HS-5 (cell line): ENCODE measurements at places on chromosomes 12 and 14.
A peak's percentile ranks its signal among the peaks of the same experiment; 100 is the strongest.

DNA sequence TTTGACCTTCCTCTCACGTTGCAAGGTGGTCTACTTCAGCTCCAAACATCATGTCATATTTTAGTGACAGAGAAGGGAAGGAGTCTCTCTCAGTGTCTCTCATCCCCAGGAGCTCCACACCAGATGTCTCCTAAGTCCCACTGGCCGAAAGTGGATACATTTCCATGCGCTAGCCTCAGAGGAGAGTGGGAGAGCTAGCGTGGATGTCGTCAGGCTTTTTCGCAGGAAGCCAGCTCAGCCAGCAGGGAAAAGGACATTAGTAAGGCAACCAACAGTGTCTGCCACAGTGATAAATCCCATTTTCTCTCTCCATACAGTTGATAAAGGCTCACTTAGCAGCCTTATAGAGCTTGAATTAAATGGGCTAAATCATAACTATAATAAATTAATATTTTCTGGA lies 155.7 kb downstream of the PELI2 start:
- no peak for DNase-seq

GRCh38 chr12:108403952-108404351 lies 64.8 kb upstream of the CMKLR1 start:
- no peak for DNase-seq

- no peak for DNase-seq
Observed at GRCh38 chr14:43914041-43914693, 592.9 kb downstream of the FSCB start.

- DNase-seq, result no peak
Observed at GRCh38 chr12:46468160-46468559, 95.6 kb upstream of the SLC38A2 start.

DNA sequence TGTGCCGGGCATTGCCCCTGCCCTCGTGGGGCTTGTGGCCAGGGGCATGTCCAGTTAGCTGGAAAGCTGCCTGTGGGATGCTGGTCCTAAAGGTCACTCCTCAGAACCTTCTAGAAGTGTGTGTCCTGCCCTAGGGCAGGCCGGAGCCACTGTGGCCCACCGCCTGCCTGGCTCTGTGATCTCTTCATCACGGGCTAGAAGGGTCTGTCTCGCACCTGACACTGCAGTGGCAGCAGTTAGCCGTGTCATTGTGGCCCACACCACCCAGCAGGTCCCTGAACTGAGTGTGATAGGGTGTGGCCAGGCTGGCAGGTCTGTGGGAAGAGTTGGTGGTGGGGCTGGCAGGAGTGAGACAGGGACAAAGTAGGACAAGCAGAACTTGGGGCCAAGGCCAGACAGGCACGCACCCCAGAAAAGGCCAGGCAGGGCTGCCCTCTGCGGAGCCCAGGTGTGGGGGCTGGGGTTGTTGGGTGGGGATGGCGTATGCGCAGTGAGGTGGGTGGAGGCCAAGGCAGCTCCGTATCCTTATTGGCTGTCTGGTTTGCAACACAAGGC lies 41.2 kb downstream of the ADGRD1 start:
- DNase-seq, result no peak

DNA sequence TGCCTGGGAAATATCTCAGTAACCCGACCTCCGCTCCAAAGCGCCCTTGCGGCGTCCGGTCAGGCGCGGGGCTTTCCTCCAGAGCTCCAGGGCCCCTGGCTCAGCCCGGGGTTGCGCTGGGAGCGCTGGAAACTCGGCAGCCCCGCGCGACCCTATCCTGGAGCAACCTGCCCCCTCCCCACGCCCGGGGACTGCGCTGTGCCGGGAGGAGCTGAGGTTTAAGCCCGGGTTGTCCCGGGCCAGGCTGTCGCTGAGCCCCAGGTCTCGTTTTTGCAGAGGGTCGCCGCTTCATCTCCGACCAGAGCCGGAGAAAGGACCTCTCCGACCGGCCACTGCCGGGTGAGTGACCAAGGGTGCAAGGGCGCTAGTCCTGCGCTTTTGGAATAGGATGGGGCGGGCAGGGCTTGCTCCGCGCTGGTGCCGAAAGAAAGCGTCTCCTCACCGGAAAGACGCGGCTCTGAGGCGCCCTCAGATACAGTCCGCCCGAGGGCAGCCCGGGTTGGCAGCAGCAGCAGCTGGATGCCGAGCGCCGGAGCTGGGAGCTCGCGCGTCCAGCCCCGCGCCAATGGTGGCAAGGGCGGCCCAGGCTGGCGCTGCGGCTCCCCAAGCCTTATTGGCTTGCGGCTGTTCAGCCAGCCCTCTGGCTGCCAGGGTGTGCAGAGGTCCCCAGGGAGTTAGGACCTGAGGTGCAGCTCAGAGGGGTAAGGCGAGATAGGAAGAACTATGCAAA lies 1.5 kb downstream of the SPX start:
- peak; percentile 16 for DNase-seq

GRCh38 chr12:23066095-23066494 lies 441.1 kb downstream of the ETNK1 start:
- no peak for DNase-seq

- no peak for DNase-seq
Observed at GRCh38 chr14:104011824-104012517, 69.6 kb upstream of the RD3L start.

DNA sequence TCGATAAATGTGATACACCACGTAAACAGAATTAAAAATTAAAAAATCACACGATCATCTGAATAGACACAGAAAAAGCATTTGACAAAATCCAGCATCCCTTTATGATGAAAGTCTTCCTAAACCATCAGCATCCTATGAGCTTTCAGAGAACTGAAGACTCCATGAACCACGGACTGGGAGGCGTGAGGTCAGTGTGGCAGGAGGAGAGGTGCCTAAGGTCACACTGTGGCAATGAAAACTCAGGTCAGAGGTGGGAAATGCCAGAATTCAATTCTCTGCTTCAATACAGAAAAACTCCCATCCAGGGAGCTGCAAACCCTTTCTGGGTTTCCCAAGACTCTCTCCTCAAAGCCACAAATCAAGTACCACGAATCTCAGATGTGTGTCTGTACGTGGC lies 51.6 kb downstream of the KDM2B start:
- no peak for DNase-seq

GRCh38 chr12:53492188-53492587 lies 7.1 kb downstream of the MAP3K12 start:
- DNase-seq, result no peak

DNA sequence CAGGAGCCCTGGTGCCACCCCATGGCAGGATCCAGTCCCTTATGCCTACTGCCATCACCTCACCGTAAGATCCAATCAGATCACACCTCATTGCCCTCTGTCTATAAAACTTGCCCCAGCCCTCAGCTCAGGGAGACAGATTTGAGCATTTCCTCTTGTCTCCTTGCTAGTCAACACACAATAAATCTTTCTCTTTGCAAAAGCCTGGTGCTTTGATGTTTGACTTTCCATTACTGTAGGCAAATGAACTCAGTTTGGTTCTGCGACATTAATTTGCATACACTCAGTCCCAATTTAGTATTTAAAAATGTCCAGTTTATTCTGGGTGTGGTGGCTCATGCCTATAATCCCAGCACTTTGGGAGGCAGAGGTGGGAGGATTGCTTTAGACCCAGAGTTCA lies 188.4 kb downstream of the AEBP2 start:
- DNase-seq, result no peak

GRCh38 chr14:22400655-22401259 lies 188.3 kb downstream of the DAD1 start:
- DNase-seq, result no peak

DNA sequence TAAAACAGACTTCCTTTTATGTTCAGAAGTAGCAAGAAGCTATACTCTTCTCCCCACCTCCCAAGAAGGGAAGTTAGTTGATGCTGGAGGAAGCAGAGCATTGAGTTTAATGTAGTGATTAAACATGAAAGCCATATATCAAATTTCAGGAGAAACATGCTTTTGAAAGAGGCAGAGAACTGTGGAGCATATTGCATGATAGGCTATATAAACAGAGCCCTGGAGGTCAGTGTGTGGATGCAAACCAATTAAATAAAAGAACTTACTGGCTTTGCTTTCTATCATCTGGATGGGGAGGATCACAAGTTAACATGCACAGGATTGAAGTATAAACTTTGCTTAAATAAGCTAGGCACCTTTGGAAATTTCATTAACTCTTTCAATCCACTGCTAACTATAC lies 94.1 kb downstream of the MSRB3 start:
- no peak for DNase-seq

DNA sequence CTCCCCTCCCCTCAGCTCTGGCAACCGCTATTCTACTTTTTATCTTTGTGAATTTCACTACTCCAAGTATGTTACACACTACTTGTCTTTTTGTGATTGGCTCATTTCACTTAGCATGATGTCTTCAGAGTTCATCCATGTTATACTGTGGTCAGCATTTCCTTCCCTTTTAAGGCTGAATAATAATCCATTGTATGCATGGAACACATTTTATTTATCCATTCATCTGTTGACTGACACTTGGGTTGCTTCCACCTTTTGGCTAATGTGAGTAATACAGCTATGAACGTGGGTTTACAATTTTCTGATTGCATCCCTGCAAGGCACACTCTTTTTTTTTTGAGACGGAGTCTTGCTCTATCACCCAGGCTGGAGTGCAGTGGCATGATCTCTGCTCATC lies 53.0 kb upstream of the FUT8 start:
- no peak for DNase-seq

DNA sequence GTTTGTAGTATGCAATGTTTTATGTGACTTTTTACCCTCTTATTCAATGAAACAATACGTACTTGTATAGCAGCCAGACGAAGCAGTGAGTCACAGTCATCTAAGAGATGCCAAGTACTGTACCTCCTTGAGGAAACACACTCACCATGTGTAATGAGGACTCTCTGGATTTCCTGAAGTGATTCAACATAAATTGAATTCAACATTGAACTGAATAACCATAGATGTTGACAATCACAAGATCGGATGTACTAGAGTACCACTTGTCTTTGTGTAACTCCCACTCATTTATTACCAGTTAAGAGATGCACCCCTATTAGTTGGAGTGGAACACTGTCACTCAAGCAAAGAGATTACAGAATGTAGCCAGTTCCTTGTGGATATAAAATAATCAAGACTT lies 175.2 kb upstream of the HMGA2 start:
- peak; percentile 98 for DNase-seq

- DNase-seq, result no peak
Observed at GRCh38 chr14:20608383-20609110, 17.4 kb upstream of the RNASE12 start.

GRCh38 chr14:97380539-97380941 lies 583.4 kb downstream of the VRK1 start:
- DNase-seq, result no peak

DNA sequence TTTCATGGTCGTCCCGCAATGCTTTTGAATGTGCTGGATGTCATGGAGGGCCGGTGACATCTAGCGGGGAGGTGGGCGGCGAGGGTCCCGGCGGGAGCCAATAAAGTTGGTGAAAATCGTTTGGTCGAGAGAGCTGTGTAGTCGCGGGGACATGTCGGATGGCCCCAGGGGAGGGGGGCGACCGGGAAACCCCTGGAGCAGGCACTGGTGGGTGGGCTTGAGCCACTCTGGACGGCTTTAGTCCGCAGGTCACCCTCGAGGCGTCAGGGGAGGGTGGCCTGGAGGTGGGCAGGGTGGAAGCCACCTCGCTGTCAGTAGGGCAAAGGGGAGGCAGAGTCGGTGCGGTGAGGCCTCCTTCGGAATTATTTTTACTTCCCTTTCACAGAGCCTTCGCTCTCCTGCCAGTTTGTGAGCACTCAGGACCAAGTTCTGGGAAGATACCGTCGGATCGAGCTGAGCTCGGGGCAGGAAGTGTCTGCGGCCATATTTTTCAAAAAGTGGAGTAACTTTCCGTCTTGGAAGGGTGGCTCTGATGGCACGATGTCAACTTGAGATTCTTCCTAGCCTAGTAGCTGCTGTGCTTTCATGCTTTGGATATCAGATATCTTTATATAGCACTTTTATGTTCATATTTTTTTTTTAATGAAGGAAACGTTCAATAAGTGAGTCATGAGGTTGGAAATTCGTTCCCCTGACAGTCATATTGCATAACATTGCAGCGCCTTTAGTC lies 28.2 kb downstream of the WBP11 start:
- DNase-seq, result peak; percentile 69
